ENCODE measurements at places on chromosomes 7 and 10. TPM values are rescaled to one million over a fixed set of nuclear protein-coding genes. Genes with fewer than 3 reads are reported as not detected.

OIT3 gene
- total RNA-seq: 55.1 TPM

CYP2C8 gene
- total RNA-seq: 0.33 TPM

DNA sequence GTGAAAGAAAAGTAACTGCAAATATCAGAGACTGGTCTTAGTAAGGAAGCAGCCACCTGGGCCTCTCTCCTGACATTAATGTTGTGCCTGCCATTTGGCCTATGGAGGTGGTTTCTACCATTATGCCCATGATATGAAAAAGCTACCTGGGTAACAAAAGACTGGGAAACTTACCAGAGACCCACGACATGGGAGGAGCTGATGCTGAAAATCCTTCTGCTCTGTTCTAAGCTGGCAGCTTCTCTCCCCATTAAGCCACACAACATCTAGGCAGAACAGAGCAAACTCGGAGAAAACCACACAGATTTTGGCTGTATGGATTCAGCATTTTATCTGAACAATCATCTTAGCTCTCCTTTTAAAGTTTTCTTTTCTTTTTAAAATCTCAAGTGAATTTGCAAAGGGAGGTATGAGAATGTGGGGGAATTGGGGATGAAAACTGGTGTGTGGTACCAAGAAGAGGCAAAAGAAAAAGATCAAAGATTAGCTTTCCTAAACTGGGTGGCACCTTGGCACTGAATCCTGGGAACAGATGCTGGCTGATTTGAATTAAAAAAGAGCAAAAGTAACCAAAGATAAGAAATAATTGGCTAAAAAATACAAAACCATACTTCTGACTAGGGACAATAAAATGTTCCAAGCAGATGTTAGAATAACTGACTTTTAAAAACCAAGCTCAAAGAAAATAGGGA is 128.6 kb upstream of the ANKRD1 start:
- no peak for DNase-seq

DNA sequence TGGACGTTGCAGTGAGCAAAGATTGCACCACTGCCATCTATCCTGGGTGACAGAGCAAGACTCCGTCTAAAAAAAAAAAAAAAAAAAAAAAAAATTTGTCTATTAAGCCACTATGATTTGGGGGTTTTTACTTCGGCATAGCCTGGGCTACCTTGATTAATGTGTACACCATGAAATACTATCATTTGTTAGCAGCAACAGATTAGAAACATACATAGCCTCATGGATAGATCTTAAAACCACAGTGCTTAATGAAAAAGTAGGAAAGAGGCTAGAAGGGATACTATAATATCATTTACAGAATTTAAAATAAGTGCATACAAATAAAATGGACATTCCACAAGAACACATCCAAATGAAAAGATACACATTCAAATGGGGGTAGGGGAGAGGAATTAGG is 77.3 kb upstream of the IL6 start:
- no peak for DNase-seq

- no peak for DNase-seq
These were observed 85.5 kb downstream of the TBXAS1 start for GRCh38 chr7:139914306-139915267.

OR2A1 gene
- total RNA-seq: not detected

CYP3A5 gene
- 21.9 TPM for total RNA-seq

PKD2L1 gene
- 0.14 TPM for total RNA-seq

DNA sequence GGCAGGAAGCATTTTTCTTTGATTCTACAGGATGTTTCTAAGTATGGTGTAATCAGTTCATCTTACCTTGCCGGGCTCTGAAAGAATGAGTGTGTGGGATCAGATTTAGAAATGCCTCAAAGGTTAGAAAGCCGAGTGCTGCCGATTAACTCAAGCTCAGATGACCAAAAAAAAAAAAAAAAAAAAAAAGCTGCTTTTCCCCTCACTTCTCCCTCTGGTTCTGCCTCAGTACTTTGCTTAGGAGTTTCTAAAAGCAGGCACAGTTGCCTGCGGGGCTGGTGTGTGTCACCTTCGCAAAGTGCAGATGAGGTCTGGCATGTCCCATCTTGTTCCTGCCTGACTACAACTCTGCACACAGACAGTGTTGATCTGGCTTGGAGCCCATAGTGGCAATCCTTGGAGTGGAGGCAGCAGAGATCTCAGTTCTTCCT is 47.0 kb downstream of the KIAA1217 start:
- no peak for DNase-seq

SLC13A1 gene
- not detected for total RNA-seq

- DNase-seq: no peak
These were observed 84.4 kb upstream of the SYPL1 start for GRCh38 chr7:106196460-106197021.

SLC13A4 gene
- 0.17 TPM for total RNA-seq

GRCh38 chr10:43867667-43868565 is 219.2 kb upstream of the ZNF32 start:
- DNase-seq: no peak

GRCh38 chr7:108028111-108028510 is 25.1 kb upstream of the LAMB1 start:
- no peak for DNase-seq

- DNase-seq: no peak
These were observed 583.6 kb upstream of the LRRN3 start for GRCh38 chr7:110507369-110507768.
